ENCODE measurements at places on chromosomes 12 and 14.

DNA sequence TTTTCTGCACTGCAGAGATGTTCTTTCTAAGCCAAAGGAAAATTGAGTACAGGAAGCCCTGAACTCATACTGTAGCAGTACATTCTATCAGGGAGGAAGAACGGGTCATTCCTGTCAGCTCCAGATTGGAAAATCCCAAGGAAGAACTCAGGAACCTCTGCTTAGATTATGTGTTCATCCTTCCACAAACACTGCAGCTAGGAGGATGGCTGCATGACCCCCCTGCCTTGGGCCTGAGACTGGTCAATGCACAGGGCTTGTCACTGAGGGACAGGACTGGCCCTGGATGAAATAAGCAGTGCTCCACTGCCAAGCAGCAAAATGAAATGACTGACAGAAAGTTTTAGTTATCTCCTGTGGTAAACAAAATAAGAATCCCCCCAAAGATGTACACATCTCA, 1406.8 kb upstream of the TMEM132C start:
- DNase-seq = no peak

- DNase-seq = no peak
These were observed 122.8 kb upstream of the SOX5 start for GRCh38 chr12:24072302-24072701.

- DNase-seq = no peak
These were observed 12.7 kb downstream of the CCDC197 start for GRCh38 chr14:94009767-94010166.

- no peak for DNase-seq
These were observed 76.4 kb downstream of the FGD4 start for GRCh38 chr12:32475724-32476123.

DNA sequence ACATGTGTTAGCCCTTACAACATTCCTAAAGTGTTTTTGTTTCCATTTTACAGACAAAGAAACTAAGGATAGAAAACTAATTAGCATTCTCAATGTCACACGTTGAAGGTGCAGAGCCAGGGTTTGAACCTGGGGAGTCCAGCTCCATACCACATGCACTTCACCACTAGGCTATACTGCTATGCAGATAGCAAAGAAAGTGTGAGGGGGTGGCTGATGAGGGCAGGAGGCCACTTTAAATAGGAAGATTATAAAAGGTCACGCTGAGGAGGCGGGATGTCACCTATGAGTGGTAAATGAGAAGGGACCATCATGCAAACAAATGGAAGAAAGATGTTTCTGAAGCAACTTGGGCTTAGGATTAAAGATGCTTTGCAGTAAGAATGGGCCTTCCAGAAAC, 213.9 kb downstream of the EGLN3 start:
- no peak for DNase-seq

GRCh38 chr12:77238335-77238734, 173.0 kb upstream of the E2F7 start:
- no peak for DNase-seq

DNA sequence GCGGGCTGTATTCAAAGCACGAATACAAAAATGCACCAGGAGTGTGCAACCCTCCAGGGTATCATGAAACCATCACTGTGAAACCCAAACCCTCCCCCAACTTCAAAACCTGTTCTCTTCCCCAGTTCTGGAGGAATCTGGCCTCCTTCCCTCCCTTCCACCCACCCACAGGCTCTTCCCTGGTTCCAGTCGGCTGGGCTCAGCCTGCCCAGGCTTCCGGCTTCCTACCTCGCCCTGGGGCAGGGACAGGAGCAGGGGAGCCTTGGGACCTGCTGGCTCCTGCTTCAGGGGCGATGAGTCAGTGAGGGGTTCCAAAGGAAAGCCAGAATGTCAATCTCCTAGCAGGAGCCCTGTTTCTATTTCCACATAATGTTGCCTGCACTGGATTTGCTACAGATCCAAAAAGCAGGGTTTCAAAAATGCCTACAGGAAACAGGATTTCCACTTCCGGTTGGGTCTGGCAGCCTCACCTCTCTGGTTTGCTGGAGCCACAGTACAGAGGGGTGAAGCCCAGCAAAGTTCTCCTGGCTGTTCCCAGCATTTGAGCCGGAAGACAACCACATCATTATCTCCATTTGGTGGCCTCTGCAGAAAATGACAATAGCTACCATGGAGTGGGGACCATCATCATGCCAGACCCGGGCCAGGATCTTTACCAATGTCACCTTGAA, 278.3 kb downstream of the DPF3 start:
- no peak for DNase-seq

DNA sequence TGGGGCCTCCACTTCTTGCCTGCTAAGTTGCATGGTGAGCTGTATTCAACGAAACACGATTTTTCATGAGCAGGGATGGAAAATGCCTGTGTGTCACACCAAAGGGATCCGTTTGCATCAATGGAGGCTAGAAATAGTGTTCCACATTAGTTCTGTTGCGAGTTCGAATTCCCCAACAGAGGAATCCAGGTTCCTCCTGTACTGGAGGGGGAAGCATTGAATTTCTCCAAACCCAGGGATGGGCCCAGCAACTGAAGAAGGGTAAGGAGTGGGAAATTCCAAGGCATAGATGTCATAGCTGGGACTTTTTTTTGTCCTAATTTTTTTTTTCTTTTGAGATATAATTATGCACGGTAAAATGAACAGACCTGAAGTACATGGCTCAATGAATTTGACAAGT, 336.2 kb downstream of the DPF3 start:
- no peak for DNase-seq

DNA sequence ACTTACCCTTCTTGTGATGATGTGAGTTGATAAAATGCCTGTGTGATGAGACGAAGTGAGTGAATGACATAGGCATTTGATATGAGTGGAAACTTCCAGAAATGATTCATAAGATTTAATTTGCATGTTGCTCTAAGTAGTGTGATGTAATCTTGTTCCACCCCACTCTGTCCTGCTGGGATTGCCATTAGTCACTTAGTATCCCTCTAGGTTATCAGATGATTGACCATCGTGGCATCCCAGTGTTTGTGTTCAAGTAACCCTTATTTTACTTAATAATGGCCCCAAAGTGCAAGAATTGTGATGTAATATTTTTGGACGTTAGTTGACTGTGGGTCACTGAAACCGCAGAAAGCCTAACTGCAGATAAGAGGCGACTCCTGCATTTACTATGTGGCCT, 214.4 kb upstream of the DIO2 start:
- DNase-seq = no peak

DNA sequence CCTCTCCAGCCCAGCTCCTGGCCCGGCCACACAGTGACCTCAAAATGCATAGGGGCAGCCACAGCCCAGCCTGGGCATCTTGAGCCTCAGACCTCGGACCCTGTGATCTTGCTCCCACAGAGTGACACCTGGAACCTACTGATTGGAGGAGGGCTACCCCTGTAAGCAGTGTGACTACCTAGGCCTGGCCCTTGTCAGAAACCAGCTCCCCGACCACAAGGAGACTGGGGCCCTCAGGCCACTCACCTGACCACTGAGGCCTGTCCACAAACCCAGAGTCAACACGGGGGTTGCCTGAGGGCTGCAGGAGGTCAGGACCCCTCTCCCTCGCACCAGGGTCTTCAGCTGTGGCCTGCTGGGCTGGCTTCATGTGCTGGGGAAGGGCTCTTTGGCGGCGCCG, 9.0 kb downstream of the ANHX start:
- DNase-seq = no peak

DNA sequence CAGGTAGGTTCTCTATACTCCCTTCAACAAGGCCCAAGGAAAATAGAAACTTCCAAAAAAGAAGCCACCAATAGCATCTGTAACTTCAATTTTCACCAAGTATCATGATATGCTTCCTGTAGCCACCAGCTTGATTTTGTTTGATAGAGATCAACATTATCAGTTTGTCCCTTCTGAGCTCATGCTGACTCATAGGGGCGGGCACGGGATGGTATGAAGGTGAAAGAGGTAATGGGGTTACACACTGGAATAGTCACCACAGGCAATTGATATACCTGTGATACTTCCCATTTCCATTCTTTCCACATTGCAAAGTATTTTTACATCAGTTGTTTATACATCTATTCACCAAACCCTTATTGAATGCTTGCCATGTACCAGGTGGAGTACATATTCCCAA, 134.1 kb downstream of the KCNA5 start:
- no peak for DNase-seq

GRCh38 chr14:91378930-91379578, 38.6 kb downstream of the CCDC88C start:
- DNase-seq = no peak

DNA sequence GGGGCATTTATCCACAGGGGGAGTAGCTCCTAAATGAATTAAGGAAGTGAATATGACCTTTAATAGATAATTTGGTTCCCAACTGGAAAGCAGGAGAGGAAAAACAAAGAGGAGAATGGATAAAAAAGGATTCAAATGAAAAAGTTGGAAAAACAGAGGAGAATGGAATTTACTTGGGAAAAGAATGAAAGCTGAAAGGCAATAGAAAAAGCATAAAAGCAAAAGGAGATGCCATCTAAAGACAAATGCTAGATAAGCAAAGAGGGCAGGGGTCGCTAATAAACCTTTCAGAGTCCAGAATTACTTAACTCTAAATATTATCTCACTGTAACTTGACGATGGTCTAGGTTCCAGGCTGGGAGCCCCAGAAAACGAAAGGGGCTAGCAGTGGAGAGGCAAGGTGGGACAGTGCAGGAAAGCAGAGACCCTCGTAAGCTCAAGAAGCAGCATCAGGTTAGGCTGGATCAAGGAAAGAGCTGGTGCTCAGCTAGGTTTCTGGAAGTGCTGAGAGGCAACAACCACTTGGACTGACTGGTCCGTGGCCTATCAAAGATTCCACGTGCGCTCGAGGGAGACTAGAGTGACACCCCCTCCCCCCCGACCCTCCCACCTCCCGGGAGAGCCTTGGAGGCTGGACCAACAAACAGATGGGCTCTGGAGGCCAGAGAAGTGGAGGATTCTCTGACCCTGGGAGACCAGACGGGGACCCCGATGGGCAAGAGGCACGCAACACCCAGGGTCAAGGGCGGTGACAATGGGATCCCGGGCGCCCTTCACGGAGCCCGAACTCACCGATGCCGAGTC, 1.2 kb downstream of the SLC2A13 start:
- DNase-seq = no peak

DNA sequence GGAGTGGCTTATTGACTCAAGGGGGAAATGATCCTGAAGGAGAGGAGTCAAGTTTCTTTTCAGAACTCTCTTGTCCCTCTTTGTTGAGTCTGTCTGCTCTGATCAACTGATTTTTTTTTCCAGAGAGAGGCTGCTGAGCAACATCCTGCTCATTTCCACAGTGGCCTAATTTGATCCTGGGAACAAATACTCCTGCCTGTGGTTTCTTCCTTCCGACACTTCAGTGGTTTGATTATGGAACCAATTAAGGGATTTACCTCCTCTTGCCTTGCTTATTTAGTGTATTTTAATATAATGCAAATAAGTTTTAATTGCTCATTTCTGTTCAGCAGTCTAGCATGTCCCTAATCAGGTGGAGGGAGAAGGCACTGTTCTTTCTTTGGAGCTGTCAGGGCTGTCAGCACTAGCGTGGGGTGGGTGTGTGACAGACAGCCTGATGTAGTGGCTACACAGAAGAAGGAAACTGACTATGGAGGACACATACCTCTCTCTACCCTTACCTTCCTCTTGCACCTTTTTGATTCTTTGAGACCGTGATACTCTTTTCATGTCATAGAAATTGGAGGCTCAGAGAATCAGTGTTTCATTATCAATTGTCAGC, 344.9 kb upstream of the STXBP6 start:
- no peak for DNase-seq

GRCh38 chr12:64826234-64826633, 1.8 kb downstream of the TBC1D30 start:
- DNase-seq = no peak

DNA sequence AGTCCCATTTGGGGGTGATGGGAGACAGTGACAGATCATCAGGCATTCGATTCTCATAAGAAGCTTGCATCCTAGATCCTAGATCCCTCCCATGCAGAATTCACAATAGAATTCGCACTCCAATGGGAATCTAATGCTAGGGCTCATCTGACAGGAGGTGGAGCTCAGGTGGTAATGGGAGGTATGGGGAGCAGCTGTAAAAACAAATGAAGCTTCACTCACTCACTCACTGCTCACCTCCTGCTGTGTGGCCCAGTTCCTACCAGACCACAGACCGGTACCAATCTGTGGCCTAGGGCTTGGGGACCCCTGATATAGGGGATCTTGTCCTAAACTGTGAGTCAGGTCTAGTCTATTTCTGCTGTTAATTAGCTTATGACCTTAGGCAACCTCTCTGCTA, 40.1 kb upstream of the EPS8 start:
- DNase-seq = no peak

GRCh38 chr14:58792416-58792815, 154.7 kb downstream of the DACT1 start:
- DNase-seq = no peak

GRCh38 chr12:6074979-6075585, 49.4 kb downstream of the VWF start:
- DNase-seq = no peak

- DNase-seq = no peak
These were observed 10.2 kb upstream of the NFE2 start for GRCh38 chr12:54311051-54311450.

GRCh38 chr12:116604178-116604895, 45.2 kb downstream of the MAP1LC3B2 start:
- DNase-seq = no peak

- DNase-seq = no peak
These were observed 4.3 kb downstream of the BICD1 start for GRCh38 chr12:32110942-32111341.

DNA sequence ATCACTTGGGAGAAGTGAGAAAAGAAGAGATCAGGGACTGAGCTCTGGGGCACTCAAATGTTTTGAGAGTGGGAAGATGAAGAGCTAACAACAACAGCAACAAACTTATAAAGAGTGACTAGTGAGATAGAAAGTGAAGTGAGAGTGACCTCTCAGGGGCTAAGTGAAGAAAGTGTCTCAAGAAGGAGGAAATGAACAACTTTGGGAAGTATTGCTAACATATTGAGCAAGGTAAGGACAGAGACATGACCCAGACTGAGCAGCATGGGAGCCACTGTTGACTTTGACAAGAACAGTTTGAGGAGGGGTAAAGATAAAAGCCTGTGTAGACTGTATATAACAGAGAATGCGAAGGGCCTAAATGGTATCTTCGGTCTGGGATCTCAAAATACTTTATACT, 155.1 kb upstream of the BTG1 start:
- no peak for DNase-seq

DNA sequence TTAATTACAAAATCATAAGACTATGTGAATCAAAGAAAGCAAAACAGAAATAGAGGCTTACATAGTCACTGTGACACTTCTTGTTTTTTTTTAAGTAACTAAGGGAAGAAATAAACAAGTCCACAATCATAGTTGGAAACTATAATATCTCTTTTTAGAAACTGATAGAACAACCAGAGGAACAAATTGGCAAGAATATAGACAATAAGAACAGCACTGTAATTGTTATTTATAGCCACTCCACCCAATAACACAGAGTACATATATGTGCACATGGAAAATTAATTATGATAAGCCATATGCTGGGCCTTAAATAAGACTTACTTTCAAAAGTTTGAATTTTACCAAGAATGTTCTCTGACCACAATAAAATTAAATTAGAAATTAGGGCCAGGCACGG, 101.1 kb downstream of the PLEKHG7 start:
- no peak for DNase-seq

- DNase-seq = no peak
These were observed 377.6 kb upstream of the ATP2B1 start for GRCh38 chr12:90086281-90086680.
